Uterus (tissue), 4 donors: ENCODE measurements at places on chromosomes 3 and 15. TPM values are rescaled to one million over a fixed set of nuclear protein-coding genes. Genes with fewer than 3 reads are reported as not detected.

GRCh38 chr3:52443791-52444687 lies 864 bp downstream of the SEMA3G start:
- no peaks in the 10 kb centered on the region for H3K4me1 ChIP-seq
- no peak for DNase-seq
- H3K4me3 ChIP-seq, result no peak overlapping the region
- H3K36me3 ChIP-seq, result no peaks in the 10 kb centered on the region

GRCh38 chr15:59886441-59886840 lies 117.7 kb upstream of the FOXB1 start:
- no peak overlapping the region for H3K27ac ChIP-seq
- H3K36me3 ChIP-seq, result no peaks in the 10 kb centered on the region
- no peak for DNase-seq
- H3K4me3 ChIP-seq, result no peak overlapping the region
- H3K27me3 ChIP-seq, result no peaks in the 10 kb centered on the region
- no peaks in the 10 kb centered on the region for H3K4me1 ChIP-seq

DNA sequence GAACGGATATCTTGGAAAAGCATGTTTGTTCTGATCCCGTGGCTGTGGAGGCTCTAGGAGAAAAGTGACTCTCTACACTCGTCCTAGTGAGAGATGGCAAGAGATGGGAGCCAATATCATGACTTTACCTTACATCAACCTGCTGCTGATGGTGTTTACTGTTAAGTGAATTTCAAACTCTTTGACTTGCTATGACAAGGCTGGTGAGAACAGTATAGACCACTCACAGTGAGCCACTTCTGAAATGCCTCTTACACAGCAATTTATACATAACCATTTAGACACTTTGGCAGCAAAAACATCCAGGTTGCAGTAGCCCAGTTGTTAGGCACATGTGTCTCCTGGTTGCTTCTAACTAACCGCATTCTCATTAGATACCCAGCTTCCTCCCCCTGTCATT lies 43.3 kb downstream of the IL5RA start:
- H3K4me3 ChIP-seq, result no peak overlapping the region
- no peaks in the 10 kb centered on the region for H3K36me3 ChIP-seq
- no peak for DNase-seq
- H3K4me1 ChIP-seq, result no peaks in the 10 kb centered on the region

DNA sequence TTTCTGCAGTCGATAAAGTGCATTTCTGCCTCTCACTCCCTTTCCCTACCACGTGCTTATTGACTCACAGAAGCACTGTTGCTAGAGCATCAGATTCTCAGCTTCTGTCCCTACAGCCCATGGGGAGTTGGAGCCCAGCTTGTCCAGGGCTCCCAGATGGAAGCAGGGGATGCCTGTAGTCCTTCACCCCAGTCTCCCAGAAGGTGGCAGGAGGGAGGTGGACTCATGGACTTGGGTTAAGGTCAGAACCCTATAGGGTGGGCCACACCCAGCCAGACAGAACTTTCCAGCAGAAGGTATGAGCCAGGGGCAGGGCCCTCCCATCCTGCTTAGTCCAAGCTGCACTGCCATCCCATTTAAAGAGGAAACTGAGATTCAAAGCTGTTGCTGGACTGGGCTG lies 33.1 kb upstream of the SEMA3F start:
- H3K4me3 ChIP-seq, result no peak overlapping the region
- H3K4me1 ChIP-seq, result peaks cover 3% of the 10 kb centered on the region
- no peak overlapping the region for H3K27ac ChIP-seq

DNA sequence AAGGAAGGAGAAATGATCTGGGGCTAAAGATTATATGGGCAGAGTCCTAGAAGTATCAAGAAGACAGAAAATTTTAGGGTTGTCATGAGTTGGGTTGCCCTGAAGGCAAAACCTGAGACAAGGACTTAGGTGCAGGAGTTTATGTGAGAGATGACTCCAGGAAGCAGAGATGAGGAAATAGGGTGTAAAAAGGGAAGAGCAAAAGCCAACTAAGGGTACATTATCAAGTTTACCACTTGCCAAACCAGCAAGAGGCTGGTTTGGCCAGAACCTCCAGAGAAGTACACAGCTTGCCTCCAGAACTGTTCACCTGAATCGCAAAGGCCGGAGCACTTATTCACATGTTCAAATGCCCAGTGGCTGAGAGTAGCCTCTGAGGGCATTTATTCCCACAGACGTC lies 116.7 kb downstream of the FHIT start:
- no peaks in the 10 kb centered on the region for H3K27me3 ChIP-seq
- DNase-seq, result no peak
- no peak overlapping the region for H3K27ac ChIP-seq
- no peak overlapping the region for H3K4me3 ChIP-seq
- H3K4me1 ChIP-seq, result no peaks in the 10 kb centered on the region

- no peaks in the 10 kb centered on the region for H3K4me1 ChIP-seq
- H3K27ac ChIP-seq, result no peak overlapping the region
- no peaks in the 10 kb centered on the region for H3K36me3 ChIP-seq
- no peaks in the 10 kb centered on the region for H3K27me3 ChIP-seq
- DNase-seq, result no peak
- no peak overlapping the region for H3K4me3 ChIP-seq
Observed at GRCh38 chr3:62479326-62479725, 106.0 kb upstream of the FEZF2 start.

GRCh38 chr15:72200395-72201237 lies 3.0 kb upstream of the GRAMD2A start:
- no peaks in the 10 kb centered on the region for H3K36me3 ChIP-seq
- H3K4me3 ChIP-seq, result no peak overlapping the region
- H3K27ac ChIP-seq, result no peak overlapping the region
- no peak for DNase-seq

DNA sequence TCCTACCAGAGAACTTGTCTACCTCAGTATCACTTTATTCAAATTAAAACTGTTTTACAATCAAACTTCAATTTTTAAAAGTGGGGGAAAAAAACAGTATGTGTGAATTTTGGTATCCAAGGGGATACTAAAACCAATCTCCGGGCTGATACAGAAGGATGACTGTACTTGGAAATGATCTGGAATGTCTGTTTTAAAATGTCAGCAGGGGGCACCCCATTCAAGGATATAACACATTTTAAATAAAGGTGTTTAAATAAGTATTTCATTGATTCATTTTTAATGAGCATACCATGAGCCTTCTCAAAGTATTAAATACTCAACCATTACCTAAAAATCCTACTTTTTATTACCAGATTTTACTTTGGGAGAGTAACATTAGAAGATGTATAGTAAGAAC lies 67.9 kb downstream of the ULK4 start:
- no peaks in the 10 kb centered on the region for H3K4me1 ChIP-seq
- DNase-seq, result no peak
- H3K36me3 ChIP-seq, result no peaks in the 10 kb centered on the region
- no peaks in the 10 kb centered on the region for H3K27me3 ChIP-seq
- H3K4me3 ChIP-seq, result no peak overlapping the region

DNA sequence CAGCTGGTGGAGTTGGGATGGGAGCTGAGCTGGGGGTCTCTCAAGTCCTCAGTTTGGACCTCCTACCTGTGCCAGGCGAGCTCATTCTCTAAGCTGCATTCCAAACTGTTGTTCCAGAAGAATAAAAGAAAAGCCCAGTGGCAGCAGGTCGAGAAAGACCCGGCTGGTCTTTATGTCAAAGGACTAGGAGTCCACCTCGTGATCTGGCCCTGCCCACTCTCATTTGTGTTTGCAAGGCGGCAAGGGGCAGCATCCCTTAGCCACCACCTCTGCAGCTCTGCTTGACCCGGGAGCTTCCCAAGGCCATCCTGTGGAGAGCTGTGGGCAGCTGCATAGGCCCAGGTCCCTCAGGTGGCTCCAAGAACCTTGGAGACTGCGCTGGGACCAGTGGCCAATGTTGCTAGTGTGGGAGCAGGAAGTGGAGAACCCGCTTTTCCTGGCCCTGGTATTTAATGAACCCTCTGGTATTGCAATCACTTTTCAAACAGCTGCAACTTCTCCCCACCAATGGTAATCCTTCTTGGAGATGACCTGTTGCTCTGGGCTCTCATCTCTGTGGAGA lies 30.9 kb downstream of the KY start:
- H3K36me3 ChIP-seq, result no peaks in the 10 kb centered on the region
- no peak overlapping the region for H3K27ac ChIP-seq
- no peaks in the 10 kb centered on the region for H3K4me1 ChIP-seq
- DNase-seq, result no peak
- no peaks in the 10 kb centered on the region for H3K27me3 ChIP-seq

- DNase-seq, result no peak
- H3K4me1 ChIP-seq, result no peaks in the 10 kb centered on the region
- no peak overlapping the region for H3K27ac ChIP-seq
- no peaks in the 10 kb centered on the region for H3K36me3 ChIP-seq
- no peak overlapping the region for H3K4me3 ChIP-seq
- no peaks in the 10 kb centered on the region for H3K27me3 ChIP-seq
Observed at GRCh38 chr15:71973366-71973765, 144.6 kb downstream of the MYO9A start.

GRCh38 chr3:15382405-15382923 lies 44.9 kb downstream of the METTL6 start:
- H3K4me3 ChIP-seq, result no peak overlapping the region
- no peaks in the 10 kb centered on the region for H3K36me3 ChIP-seq
- peak overlapping the region; percentile 46 for H3K27ac ChIP-seq
- no peaks in the 10 kb centered on the region for H3K4me1 ChIP-seq
- no peak for DNase-seq
- no peaks in the 10 kb centered on the region for H3K27me3 ChIP-seq

- H3K27me3 ChIP-seq, result no peaks in the 10 kb centered on the region
- peak within 1 kb of the TSS; percentile 89 for H3K27ac ChIP-seq
- no peaks in the 10 kb centered on the region for H3K4me1 ChIP-seq
- H3K4me3 ChIP-seq, result peak within 1 kb of the TSS; percentile 54
- H3K36me3 ChIP-seq, result no peaks in the 10 kb centered on the region
- no peak for DNase-seq
Observed at GRCh38 chr15:84981711-84982300, at the start of gene PDE8A. TSS of gene PDE8A (plus strand) at chr15:84981856. CDS start at chr15:84982163, 307 bp downstream.

DNA sequence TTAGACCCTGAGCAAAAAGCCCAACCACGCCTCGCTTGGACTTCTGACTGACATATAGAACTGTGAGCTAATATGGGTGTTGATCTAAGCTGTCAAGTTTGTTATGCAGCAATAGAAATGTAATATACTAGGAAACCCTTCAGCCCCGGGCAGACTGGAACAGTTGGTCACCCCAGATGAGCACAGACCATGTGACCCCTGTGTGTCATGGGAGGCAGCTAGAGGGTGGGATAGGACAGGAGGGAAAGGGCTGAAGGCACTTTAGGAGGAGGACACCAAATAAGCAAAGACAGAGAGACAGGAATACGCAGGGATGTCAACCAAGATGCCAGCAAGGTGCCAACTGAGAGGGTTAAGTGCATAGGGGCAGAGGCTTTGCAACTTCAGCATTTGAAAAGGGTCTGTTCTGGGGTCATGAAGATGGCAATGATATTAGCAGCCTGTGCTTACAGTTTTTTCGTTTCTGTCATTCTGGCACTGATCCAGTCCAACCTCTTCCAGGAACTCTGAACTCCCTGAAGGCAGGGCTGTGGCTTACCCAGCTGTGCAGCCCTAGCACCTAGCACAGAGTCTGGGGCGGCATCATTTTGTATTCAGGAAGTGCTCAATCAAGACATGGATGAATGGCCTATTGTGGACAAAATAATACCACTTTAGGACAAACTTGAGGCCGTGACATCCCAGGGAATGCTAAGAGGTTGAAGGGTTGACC lies 51.4 kb downstream of the HES1 start:
- no peaks in the 10 kb centered on the region for H3K27me3 ChIP-seq
- no peak for DNase-seq
- no peak overlapping the region for H3K27ac ChIP-seq
- no peaks in the 10 kb centered on the region for H3K4me1 ChIP-seq
- H3K36me3 ChIP-seq, result no peaks in the 10 kb centered on the region

- H3K36me3 ChIP-seq, result no peaks in the 10 kb centered on the region
- no peak overlapping the region for H3K27ac ChIP-seq
- no peaks in the 10 kb centered on the region for H3K4me1 ChIP-seq
Observed at GRCh38 chr3:12400616-12401194, 83.6 kb upstream of the TSEN2 start.

- no peak for DNase-seq
- no peaks in the 10 kb centered on the region for H3K27me3 ChIP-seq
- H3K27ac ChIP-seq, result no peak overlapping the region
- H3K4me3 ChIP-seq, result no peak overlapping the region
- no peaks in the 10 kb centered on the region for H3K36me3 ChIP-seq
Observed at GRCh38 chr15:63953524-63953923, 92.8 kb downstream of the DAPK2 start.

DNA sequence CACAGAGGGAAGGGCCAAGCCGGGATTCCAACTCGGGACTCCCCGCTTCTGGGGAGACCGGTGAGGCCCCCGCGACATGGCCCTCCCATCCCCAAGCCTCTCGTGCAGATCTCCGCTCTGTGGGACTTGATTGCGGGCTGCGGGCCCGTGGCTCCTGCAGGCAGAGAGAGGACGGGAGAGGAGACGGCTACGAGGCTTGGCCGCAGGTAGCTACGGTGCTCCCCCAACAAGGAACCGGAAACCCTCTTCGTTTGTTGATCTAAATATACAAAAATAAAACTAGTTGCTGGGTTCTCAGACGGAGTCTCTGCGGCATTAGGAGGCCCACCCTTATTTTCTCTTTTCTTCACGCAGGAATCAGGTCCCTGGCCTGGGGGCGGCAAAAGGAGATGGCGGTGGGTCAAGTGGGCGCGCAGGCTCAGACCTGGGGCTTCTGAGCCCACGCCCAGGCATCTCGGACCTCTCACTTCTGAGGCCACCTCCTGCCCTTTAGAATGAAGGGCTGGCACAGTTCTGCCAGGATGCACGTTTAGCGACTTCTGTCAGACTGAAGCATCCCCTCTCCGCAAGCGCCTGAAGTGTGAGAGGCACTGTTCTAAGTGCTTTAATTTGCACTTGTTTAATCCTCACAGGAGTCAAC lies 10.9 kb downstream of the GNB5 start:
- H3K27ac ChIP-seq, result peak overlapping the region; percentile 98
- peak; percentile 23 for DNase-seq
- no peaks in the 10 kb centered on the region for H3K27me3 ChIP-seq

DNA sequence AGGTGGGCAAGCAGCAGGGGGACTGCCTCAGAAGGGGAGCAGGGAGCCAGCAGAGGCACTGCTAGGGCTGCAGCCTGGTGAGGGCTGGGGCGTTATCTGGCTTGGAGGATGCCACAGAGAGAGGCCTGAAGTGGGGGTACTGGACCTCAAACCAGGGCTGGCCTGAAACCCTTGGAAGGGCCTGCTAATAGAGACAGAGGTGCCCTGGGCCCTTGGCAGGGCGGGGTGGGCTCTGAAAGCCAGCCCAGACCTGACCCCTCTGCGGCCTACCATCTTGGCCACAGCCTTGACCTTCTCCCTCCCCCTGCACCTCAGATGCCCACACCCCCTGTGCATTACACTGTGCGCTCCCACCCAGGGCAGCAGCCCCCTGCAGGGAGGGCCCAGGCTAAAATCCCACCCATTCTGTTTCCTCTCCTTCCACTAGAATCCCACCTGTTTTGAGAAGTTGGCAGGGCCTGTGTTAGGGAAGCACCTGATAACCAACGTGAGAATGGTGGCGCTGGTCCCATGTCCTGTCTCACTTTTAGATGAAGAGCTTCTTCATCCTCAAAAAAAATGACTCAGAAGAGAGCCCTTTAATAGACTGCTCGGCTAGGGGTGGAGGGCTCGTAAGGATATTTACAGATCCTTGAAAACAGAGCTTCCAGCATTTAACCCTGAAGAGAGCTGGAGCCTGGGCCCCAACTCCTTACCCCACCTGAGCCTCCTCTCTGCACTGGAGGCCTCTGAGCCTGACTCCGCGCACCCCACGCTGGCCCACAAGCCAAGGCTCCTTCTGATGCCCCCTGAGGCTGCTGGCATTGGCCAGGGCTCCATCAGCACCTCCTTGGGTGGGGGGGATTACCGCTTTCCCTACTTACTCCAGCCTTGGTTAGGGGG lies 29.8 kb downstream of the LOXL1 start:
- no peaks in the 10 kb centered on the region for H3K36me3 ChIP-seq
- no peak overlapping the region for H3K4me3 ChIP-seq

Gene NEK10
- total RNA-seq, result 8.3 TPM

Gene ALS2CL
- total RNA-seq, result 21.9 TPM

Gene LRRC31
- 0.35 TPM for total RNA-seq

Gene CNTN4
- 2.6 TPM for total RNA-seq

Gene UBA7
- 114 TPM for total RNA-seq
